ENCODE measurements at places on chromosomes 7 and 10. TPM values are rescaled to one million over a fixed set of nuclear protein-coding genes. Genes with fewer than 3 reads are reported as not detected.

- DNase-seq = peak; percentile 73
These were observed 105.7 kb downstream of the DNAJB6 start for GRCh38 chr7:157442456-157442855.

Gene ANKRD2
- not detected for total RNA-seq

Gene PNLIPRP1
- total RNA-seq = 0.90 TPM

- DNase-seq = no peak
These were observed 420.2 kb downstream of the PTPRN2 start for GRCh38 chr7:158167373-158167772.

GRCh38 chr10:29050081-29050480 lies 238.8 kb upstream of the LYZL1 start:
- no peak for DNase-seq

DNA sequence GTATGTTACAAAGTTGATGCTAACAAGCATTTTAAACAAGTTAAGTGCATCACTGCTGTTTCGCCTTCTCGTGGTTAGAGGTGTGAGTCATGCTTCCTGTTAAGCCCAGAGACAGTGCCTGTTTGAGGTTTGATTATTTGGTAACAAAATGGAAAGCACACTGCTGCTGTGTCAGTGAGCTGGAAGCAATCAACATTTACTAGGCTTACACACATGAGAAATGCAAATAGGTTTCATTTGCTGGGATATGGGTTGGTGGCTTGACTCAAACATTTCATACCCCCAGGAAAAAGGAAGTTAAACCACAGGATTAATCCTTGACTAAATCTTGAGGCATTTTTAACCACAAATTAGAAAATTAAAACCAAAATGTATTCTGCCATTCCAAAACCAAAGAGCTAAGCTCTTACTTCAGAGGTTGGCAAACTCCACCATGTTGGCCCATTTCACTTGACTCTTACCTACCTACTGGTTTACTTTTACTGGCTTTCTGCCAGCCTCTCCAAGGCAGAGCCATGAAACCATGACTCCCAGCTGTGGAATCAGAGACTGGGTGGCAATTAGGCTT lies 139.2 kb downstream of the ETV1 start:
- DNase-seq = no peak

- DNase-seq = no peak
These were observed 237.2 kb upstream of the CTBP2 start for GRCh38 chr10:125397608-125398007.

DNA sequence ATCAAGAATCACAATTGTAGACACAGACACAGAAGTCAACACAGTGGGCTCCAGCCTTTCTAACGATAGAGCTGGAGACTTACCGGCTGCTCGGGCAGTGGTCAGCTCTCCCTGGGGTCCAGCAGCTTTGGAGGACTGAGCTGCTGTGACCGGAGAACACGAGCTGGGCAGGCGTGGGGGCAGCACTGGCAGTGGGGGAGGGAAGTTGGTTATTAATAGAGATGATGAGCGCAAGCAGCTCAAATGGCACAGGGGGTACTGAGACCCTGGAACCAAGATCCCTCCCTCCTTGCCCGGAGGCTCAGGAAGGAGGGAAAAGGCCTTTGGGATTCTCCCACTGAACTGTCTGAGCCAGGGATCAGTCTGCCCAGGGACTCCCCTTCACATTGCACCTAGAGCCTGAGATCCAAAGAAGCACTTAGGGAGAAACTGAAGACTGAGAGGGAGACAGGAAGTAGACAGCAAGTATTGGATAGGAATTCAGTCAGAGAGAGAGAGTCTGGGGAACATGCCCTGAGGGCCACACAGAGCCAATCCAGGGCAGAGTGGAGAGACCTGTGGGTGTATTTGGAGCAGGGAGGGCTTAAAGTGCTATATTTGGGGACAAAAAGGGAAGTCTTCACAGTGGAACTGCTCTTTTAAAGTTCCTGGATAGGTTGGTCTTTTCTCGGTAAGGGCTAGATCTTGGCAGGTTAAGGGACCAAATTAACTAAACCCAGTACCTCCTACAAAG lies at the start of gene MYOZ1:
TSS of gene MYOZ1 (minus strand) at position 147 of the 733 bp plus-strand sequence. CDS start 1,457 bp downstream, outside the sequence.
- DNase-seq = no peak

Gene HGF
- 8.2 TPM for total RNA-seq

Gene AGR3
- not detected for total RNA-seq

Gene SH2D4B
- 0.35 TPM for total RNA-seq

DNA sequence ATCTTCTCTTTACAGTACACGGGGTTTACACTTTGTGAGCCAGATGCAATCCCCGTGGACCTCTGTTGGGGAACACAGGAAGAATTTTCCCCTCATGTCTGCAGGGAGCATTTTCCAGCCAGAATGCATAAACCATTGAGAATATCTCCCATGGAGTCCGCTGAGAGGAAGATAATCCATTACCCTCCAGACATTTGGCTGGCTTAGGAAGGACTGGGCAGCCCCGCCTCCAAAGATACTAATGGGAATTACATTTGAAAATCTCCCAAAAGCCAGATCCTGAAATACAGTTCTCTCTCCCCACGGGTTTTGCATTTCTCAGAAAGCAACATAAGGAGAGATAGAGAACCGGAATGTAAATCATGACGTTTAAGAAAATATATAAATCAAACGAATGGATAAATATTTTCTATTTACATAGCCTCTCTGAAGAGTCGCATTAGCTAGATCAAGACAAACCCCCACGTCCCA lies 53.5 kb downstream of the TRIL start:
- DNase-seq = no peak

Gene NKX1-2
- not detected for total RNA-seq

Gene FAM13C
- total RNA-seq = 4.4 TPM

DNA sequence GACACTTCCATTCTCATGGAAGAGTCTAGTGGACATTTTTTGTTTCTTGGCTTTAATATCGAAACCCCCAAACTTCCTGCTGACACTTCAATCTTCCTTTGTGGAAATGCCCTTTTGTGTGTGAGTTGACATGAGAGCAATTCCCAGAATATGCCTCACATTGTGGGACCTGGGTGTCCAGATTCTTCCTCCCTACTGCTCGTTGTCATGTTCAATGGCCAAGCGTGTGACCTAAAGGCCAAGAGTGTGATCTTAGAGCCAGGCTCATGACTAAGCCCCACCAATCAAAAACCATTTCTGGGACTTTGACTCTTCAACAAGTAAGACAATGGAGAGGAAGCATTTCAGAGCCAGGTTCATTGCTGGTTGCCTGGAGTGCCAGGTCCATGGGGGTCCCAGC lies 52.5 kb upstream of the BMPER start:
- no peak for DNase-seq

Gene SPDYE8
- not detected for total RNA-seq

DNA sequence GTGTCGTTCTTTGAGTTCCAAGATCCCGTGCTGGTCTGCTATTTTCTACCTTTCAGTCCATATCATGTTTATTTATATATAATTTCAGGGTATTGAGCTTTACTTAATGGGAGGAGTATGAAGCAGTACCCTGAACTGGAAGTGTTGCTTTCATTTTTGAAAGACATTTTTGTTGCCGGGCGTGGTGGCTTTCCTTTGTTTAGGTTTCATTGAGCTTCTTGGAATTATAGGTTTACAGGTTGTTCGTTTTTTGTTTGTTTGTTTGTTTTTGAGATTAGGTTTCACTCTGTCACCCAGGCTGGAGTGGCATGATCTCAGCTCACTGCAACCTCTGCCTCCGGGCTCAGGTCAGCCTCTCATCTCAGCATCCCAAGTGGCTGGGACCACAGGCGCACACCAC lies 7.4 kb downstream of the ZNF487 start:
- no peak for DNase-seq

DNA sequence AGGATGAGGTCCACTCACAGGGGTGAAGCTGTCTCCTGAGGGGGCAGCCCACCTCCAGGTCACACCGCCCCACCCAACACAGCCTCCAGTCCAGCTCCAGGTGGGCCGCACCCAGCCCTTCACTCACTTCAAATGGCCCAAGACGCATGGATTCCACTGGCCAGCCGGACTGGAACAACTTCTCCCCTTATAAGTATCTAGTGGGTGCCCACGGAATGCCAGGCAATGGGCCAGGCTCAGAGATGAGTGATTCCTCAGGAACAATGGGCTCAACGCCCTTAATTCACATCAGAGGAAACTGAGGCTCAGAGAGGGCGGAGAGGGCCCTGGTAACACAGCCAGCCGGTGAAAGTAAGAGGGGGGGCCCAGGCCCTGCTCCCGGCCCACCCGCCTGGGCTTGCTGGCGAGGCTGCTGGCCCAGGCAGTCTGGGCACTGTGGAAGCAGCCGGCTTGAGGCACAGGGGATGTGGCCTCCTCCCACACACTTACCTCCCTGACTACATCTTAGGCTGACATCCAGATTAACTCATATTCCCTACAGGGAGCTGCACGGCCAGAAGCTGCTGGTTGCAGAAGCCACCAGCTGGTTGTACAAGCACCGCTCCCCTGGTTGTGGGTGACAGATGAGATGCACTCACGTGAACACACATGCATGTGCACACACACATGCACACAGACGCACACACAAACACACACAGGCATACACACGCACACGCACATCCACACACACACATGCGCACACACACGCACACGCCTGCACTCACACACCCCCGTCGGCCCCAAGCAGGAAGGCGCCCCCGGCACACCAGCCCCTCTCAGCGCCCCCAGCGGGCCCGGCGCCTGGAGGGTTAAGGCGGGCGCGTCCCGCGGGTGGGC lies 1.0 kb upstream of the FAM20C start:
- no peak for DNase-seq

Gene ZKSCAN1
- 58.9 TPM for total RNA-seq

GRCh38 chr7:151431768-151432311 lies 8.1 kb downstream of the CRYGN start:
- no peak for DNase-seq

Gene TFPI2
- total RNA-seq = 27.9 TPM

DNA sequence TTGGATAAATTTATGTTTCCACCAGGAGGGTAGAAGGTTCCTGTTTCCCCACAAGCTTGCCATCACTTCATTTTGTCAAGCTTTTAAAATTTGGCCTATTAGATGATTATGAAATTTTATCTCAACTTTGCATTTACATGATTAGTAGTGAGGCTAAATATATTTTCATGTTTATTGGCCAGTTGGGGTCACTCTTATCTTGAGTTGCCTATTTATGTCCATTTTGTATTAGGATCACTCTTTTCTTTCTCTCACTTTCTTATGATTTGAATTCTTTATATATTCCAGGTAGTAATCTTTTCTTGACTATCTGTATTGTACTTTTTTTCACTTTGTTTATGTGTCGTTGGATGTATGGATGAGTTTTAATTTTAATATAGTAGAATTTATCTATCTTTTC lies 218.6 kb upstream of the SLC26A5 start:
- no peak for DNase-seq

DNA sequence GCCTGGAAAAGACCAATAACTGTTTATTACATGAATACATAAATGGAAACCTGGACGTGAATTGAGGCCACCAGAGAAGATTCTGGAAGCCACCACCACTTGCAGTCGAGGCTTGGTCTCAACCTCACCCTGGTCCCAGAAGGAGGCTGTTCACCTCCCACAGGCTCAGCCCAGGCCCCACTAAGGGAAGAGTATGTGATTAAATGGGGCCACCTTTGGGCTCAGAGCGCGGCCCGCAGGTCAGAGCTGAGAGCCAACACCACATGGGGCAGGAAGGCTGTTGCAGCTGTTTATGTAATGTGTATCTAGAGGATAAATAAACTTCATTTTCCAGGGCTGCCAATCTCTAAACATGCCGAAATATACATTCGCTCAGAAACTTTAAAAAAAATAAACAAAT lies 17.6 kb upstream of the FGFR2 start:
- no peak for DNase-seq

Gene WDR86
- 19.4 TPM for total RNA-seq

Gene OR2A42
- total RNA-seq = not detected

GRCh38 chr7:24981171-24981951 lies 1.4 kb upstream of the OSBPL3 start:
- DNase-seq = no peak

GRCh38 chr10:110704070-110704469 lies 59.9 kb downstream of the RBM20 start:
- no peak for DNase-seq

DNA sequence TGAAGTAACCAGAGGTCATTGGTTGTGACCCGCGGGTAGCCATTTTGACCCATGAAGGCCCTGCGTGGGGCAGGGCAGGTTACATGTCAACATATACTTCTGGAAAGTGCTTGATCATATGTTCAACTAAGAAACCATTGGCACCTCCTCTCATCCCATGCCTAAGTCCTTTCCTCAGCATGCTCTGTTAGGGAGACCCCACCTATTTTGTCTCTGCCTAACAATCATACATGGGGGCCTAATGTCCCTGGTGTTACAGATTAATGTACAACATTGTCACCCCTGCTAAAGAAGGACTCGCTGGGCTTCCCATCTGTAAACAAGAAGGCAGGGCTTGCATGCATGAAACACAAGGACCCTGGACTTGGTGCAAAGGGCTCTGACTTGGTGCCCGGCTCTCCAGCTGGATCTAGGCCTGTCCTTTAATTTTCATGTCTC lies 133.7 kb upstream of the TNS3 start:
- peak; percentile 39 for DNase-seq
